ENCODE measurements at places on chromosomes 1 and 21.

DNA sequence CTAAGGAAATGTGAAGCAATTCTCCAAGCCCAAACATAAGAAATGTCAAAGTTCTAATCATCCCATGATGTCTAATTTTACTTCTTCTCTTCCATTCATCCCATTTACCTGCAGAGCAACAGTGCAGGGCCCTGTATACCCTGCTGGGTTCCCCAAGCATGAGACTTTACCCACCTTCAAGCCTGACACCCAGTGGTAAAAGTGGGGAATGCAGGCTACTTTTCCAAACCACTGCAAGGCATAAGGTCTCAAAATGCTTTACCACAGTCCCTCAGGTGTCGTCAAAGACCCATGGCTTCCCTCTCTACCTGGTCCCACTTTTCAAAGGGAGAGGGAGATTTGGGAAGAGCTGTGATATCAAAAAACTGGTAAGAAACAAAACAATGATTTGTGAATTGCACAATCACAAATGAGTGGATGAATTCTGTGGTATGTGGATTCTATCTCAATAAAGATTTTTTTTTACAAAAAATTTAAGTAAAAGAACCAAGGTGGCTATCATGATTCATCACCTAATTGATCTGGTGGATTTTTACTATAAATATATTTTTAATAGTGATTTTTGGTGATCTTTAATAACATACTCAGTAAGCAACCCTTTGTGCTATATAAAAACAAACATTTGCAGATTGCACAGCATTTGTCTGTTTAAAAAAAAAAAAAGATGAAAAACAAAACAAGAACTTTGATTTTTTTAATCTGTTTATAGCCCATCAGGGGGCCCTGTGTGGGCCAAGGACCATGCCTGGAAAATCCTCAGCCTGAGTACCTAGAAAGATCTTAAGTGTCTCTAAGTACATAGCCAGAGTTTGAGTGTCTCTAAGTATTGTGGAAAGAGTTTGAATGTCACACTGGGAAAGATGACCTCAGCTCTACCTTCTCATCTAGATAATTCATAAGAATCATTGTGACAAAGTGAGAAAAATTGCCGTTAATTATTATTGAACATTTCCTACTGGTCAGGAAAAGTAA is 73.1 kb upstream of the GJB5 start:
- peak; percentile 85 for DNase-seq

GRCh38 chr1:243316366-243316989 is 60.6 kb downstream of the SDCCAG8 start:
- DNase-seq: peak; percentile 23

- no peak for DNase-seq
These were observed 27.4 kb downstream of the PHGDH start for GRCh38 chr1:119739150-119739549.

DNA sequence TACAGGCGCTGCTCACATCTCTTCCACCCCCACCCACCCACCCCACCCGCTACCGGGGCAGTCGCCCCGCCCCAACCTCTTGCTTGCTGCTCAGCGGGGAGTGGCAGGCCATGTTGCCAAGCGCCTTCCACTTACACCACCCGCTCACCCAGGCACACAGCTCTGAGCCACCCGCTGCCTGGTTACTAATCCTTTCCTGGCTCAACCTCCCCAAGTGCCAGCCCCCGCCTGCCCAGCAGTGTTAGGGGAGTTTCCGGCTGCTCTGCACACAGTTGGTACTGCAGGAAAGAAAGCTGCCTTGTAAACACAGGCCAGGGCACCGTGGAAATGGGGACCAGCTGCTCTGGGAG is 56.2 kb downstream of the LACTBL1 start:
- no peak for DNase-seq

GRCh38 chr1:2068951-2069350 is 18.7 kb downstream of the PRKCZ start:
- no peak for DNase-seq

DNA sequence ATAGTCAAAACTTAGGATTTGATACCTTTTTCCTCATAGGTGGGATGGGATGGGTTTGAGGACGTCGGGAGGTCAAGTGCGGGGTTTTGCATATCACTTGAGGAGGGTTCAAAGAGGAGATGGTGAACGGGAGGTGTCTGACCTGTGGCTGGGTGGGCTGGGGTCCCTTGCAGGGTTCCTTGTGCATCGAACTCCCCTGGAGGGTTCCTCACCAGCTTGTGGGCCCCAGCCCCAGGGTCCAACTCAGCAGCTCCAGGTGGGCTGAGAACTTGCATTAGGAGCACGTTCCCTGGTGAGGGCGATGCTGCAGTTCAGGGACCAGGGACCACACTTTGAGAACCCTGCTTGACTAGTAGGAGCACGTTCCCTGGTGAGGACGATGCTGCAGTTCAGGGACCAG is 23.2 kb downstream of the TRPM2 start:
- DNase-seq: no peak

DNA sequence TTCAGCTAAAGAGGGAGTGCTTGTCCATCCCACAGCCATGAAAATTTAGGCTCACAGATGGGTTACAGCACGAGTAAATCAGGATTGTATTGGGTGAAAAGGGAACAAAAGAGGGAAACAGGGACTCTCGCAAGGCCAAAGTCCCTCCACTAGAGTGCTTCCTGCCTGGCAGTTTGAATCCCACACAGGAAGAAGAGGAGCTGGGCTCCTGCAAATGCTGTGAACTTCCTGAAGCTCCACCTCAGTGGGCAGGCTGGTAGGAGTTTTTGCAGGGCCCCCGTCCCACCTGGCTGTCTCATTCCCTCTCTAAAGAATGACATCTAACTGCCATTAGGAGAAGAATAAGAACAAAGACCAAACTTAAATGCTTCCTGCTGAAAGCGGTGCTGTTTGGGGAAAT is 712.0 kb upstream of the PRMT6 start:
- DNase-seq: peak; percentile 39

DNA sequence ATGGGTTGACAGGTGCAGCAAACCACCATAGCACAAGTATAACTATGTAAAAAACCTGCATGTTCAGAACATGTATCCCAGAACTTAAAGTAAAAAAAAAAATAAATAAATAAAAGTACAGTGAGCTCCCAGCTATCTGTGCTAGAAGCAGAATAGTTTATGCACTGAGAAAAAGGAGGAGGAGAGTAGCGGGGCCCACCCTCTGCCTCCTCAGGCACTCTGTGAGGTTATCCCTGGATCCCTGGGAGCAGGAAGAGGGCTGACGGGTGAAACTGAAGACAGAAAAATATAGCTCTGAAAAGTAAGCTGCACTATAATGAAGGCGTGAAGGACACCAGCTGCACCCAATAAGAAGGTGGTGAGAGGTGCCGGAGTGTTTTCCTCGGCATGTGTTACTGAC is 117.2 kb downstream of the SIPA1L2 start:
- DNase-seq: no peak

DNA sequence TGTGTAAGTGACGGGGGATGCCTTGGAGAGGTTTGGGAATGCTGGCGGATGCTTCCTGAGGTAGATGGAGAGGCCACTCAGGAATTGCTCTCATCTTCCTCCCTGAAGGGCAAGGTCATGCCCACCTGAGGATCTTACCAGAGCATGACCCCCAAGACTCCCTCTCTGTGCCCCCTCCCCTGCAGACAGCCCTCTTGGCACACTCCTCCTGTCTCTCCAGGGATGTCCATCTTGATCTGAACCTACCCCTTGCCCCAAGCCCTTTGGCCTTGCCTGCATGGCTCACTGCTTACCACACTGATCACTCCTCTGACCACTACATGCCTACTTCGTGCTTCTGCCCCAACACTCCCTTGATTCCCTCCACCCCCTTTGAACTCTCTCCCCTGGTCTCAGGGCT is 17.9 kb upstream of the MPL start:
- no peak for DNase-seq

- DNase-seq: no peak
These were observed 39.1 kb downstream of the DYRK1A start for GRCh38 chr21:37405629-37406028.

Data from NT2/D1 (cell line).